Stimulated activated CD4-positive, alpha-beta T cell treated with anti-CD3 and anti-CD28 coated beads, Interleukin-1b, Interleukin-23, amount 100 ng/mL, for 24 hours (primary cell): ENCODE measurements at places on chromosomes 13 and 19.
A peak's percentile ranks its signal among the peaks of the same experiment; 100 is the strongest.

DNA sequence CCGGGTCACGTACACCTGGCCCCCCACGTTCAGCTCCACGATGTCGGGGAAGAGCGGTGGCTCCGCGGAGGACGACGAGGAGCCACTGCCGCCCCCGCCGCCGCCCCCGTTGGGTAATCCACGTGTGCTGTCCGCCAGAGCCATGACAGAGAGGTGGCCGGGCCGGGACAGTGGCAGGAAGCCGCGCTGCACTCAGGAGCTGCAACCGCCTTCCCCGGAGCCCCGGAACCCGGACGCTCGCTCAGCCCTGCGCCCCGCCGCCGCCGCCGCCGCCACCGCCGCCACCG lies 257 bp downstream of the KCTD12 start:
- no peak for DNase-seq

GRCh38 chr13:85799097-85799582 lies at the start of gene SLITRK6:
TSS of gene SLITRK6 (minus strand) at chr13:85799419. CDS start at chr13:85796508, 2,911 bp downstream.
- no peak for DNase-seq

DNA sequence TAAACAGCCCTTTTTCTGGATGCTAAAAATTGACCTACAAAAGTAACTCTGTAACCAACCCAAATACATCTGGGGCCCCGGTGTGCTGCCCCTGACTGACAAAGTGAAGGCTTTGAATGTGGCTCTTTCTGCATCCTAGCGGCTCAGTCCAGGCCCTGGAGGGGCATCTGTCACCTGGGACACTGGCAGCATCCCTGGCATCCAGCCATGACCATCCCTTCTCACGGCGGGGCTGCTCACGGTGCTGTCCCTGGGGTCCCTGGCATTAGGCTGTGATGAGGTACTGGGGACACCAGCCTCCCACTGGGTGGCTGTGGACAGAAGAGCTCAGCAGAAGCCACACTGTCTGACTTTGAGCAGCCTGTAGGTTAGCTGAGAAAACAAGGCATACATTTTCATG lies 34.3 kb downstream of the BICRA start:
- DNase-seq, result no peak

DNA sequence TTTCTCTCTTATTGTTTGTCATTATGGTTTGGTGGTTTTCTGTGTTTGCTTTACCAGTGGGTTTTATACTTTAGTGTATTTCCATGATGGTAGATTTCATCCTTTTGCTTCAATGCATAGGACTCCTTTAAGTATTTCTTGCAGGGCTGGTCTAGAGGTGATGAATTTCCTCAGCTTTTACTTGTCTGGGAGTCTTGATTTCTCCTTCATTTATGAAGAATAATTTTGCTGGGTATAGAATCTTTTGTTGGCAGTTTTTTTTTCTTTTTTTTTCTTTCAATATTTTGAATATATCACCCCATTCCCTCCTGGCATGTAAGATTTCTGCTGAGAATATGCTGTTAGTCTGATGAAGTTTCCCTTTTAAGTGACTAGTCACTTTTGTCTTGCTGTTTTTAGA lies 19.8 kb downstream of the EEF1AKMT1 start:
- no peak for DNase-seq

DNA sequence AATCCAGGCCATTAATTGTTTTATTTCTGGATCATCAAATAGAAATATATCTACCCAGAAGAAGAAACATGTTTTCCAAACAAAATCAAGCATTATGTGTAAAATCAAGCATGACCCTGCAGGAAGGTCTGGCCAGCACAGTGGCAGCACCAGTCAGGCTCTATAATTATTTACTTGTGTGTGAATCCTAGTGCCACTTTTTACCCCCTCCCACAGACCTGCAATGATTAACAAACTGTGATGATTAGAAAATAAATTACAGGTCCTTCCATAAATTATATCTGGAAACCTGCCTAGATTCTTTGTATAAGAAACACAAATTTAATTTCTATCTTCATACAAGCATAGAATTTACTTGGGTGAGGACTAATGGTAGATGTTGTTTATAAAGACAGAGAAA lies 186.1 kb downstream of the GPC6 start:
- no peak for DNase-seq

DNA sequence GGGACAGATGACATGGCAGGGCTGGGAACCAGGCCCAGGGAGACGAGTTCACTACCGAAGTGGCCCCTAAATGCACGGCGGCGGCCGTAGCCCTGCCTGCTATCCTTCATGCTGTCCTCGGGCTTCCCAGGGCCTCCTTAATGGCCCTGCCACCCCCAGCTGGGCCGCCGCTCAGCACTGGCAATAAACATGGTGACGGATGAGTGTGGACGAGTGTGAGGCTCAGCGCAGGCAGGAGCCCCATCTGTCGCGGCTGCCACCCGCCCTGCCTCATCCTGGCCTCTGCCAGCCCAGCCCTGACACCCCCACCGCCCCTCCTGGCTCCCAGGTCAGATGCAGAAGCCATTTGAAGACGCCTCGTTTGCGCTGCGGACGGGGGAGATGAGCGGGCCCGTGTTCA lies 13.6 kb downstream of the PIN1 start:
- no peak for DNase-seq

GRCh38 chr13:112968910-112969691 lies at the start of gene MCF2L:
TSS of gene MCF2L (plus strand) at chr13:112969214. CDS start at chr13:112969380, 166 bp downstream.
- DNase-seq, result peak; percentile 11

GRCh38 chr19:1658150-1659083 lies 6.0 kb upstream of the TCF3 start:
- DNase-seq, result no peak

DNA sequence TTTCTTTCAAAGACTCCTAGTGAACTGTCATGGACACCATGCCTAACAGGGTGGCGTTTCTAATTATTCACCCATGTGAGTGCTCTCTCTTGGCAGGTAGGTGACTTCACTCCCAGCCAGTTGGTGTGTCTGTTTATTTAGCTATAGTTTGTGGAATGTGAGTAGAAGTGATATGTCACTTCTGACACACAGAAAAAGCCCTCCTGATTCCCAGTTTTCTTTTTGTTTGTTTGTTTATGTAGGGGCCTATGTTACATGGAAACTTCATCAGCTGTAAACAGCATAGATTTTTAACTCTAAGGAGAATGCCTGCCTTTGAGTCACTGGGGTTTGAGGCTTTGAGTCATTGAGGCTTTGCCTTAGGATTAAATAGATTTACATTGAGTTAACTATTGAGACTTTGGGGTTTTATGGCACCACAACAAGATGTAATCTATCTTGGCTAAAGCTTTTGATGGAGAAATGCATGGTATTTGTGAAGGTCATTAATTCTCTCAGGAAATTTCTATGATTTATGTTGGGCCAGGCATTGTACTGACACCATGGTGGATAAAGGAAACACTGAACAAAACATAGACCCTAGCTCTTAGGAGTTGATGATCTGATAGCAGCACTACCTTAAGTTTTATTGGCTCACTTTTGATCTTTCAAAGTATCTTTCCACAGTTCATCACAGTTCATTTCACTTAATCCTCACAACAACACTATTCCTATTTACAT lies 45.3 kb downstream of the UFM1 start:
- no peak for DNase-seq

- no peak for DNase-seq
Observed at GRCh38 chr13:74555651-74556420, 421.6 kb upstream of the KLF12 start.

- no peak for DNase-seq
Observed at GRCh38 chr19:51595190-51596175, 24.4 kb downstream of the ZNF175 start.

DNA sequence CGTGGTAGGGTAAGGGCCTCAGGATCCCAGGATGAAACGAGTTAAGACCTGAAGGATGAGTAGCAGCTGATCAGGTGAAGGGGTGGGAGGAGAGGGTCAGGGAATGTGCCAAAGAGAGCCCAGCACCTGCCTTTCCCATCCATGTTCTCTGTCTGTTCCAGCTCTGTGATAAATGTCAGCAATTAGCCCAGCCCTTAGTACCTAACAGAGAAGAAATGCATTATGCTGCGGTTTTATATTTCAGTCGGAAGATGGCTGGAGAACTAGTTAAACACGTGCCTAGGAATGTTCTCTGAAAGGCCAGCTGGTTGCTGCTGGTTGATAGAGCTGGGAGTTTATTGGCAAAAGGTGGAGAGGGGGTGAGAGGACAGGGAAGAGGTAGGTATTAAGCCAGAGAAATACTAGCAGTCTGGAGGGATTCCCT lies 268.2 kb downstream of the SHISA2 start:
- no peak for DNase-seq

GRCh38 chr13:112450118-112450903 lies 74.2 kb downstream of the SPACA7 start:
- DNase-seq, result no peak

GRCh38 chr13:21060338-21061028 lies 903 bp downstream of the LATS2 start:
- no peak for DNase-seq

- DNase-seq, result no peak
Observed at GRCh38 chr19:46998445-46999125, 21.1 kb upstream of the NPAS1 start.

DNA sequence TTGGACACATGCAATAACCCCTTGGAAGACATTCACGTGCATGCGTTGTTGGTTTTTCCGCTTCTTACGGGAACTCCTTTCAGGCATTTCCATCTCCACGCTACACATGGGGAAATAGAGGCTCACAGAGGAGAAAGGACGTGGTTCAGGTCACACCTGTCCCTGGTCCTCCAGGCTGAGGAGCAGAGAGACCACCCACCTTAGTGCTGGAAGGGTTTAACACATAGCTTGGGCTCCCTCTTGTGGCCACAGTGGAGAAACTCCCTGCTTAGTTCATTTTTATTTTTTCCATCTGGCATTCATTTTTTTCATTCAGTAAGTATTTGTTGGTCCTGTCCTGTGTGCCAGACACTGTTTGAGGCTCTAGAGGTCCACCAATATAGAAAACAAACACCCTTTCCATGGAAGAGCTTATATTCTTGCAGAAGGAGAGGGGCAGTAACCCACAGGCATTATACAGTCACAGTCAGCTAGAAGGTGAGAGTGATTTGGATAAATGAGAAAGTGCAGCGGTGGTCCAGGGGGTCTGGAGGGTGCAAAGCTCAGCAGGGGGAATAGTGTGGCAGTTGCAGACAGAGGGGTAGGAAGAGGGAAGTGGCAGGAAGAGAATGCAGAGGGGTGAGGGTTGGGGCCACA lies 24.2 kb upstream of the TTYH1 start:
- peak; percentile 60 for DNase-seq

- DNase-seq, result peak; percentile 37
Observed at GRCh38 chr19:46746281-46747057, at the start of gene STRN4. TSS of gene STRN4 (minus strand) at chr19:46746450. CDS start at chr19:46746430, 20 bp downstream.

- DNase-seq, result peak; percentile 65
Observed at GRCh38 chr19:10027158-10027997, 14.1 kb downstream of the RDH8 start.

DNA sequence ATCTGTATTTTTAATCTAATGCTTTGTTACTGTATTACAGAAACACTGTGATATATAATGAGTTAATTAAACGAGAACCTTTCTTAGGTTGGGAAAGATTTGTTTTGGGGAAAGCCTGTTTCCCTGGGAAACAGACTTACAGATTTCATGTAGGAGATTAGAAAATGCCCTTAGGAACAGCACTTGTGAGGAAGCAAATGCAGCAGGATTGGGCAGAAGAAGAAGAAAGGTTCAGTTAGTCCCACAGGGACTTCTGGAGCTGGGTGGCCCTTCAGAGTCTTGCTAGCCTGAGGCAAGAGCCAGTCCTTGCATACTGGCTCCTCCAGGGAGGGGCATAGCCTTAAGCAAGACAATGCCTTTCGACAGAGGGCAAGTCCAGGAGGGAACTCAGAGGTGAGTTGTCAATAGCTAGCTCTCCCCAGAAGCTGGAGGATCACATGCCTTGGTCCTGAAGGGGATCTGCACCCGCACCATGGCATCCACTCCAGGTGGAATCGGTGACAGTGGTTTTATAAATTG lies 36.8 kb downstream of the N4BP2L1 start:
- no peak for DNase-seq

GRCh38 chr13:109646423-109646822 lies 140.0 kb downstream of the IRS2 start:
- DNase-seq, result no peak

DNA sequence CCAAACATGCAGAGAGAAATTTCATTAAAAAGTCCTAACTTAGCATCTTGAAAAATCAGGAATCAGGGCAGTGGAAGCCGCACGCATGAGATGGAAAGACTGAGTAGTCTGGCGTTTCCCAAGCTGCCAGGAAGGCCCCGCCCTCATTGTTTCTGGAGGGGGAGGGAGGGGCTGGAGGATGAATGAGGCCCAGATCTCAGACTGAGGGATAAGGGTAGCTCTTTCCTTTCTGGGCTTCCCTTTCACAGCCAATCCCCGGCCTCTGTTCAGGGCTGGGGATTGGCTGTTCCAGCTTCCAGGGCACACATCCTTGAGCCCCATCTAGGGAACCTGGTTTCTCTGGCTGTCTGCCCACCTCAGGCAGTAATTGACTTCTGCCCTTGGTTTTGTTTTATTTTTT lies 7.3 kb downstream of the C19orf53 start:
- no peak for DNase-seq

DNA sequence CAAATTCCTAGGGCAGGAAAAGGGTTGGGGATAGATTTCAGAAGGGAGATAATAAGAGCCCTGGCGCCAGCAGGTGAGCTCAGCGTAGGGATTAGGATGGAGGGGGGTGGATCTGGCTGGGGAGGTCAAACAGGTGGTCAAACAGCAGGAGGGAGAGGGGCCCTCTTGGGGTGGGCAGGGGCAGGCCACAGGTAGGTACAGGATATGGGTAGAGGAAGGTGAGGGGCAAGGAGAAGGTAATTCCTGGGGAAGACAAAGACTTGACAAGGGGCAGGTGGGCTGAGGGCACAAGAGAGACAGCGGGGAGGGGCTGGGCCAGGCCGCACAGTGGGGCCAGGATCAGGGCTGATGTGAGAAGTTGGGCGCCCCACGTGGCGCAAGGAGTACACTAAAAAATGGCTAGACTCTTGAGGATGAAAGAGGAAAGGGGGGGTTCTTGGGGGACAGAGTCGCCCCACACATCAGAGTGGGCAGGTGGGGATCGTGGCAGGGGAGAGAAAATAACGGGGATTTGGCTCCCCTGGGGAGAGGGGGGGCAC lies 713 bp downstream of the KRI1 start:
- peak; percentile 55 for DNase-seq

GRCh38 chr19:3056417-3057088 lies 5.7 kb downstream of the TLE5 start:
- DNase-seq, result no peak

- DNase-seq, result no peak
Observed at GRCh38 chr13:25762795-25763377, 288.9 kb downstream of the SHISA2 start.

DNA sequence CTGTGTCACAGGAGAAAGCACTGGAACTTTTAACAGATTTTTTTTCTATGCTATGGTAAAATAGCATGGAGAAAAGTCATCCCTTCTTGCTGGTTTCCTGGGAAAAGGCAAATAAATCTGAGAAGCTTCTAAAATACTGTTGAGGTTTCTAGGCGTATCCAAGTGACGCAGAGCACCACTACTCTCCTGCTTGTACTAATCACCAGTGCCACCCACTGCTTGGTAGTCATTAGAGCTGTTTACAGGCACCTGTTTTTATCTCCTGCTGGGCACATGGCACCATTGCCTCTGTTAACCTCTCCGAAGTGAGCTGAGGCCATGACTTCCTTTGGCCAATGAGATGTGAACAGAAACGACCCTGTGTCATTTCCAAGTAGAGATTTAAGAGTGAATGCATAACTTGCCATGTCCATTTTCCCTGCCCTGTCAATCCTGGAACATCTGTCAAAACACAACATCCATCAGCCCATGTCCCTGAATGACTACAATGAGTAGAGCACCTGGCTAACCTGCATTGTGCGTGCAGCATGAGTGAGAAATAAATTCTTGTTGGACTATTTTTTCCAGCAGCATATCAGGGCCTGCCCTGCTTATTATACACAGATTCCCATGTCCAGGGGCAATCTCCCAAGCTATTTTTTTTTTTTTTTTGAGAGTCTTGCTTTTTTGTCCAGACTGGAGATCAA lies 17.3 kb upstream of the OXGR1 start:
- DNase-seq, result no peak
